ENCODE measurements at places on chromosomes 13 and 19.

DNA sequence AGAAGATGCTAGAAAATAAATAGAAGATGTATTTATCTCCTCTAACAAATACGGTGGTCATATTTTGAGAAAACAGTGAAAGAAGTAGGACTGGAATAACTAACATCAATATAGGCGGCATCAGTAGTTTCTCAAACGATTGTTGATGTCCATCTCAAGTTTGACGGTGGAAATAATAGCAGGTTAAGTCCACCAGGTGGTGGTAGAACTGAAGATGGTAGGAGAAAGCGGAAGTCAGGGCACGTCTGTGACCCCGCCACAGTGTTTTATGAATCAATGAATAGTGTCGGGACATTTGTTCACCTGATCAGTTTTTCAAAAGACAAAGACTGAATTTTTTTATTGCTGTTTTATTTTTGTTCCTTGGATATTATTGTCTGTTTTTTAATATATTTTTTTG, 706.4 kb upstream of the SLC10A2 start:
- DNase-seq: no peak

DNA sequence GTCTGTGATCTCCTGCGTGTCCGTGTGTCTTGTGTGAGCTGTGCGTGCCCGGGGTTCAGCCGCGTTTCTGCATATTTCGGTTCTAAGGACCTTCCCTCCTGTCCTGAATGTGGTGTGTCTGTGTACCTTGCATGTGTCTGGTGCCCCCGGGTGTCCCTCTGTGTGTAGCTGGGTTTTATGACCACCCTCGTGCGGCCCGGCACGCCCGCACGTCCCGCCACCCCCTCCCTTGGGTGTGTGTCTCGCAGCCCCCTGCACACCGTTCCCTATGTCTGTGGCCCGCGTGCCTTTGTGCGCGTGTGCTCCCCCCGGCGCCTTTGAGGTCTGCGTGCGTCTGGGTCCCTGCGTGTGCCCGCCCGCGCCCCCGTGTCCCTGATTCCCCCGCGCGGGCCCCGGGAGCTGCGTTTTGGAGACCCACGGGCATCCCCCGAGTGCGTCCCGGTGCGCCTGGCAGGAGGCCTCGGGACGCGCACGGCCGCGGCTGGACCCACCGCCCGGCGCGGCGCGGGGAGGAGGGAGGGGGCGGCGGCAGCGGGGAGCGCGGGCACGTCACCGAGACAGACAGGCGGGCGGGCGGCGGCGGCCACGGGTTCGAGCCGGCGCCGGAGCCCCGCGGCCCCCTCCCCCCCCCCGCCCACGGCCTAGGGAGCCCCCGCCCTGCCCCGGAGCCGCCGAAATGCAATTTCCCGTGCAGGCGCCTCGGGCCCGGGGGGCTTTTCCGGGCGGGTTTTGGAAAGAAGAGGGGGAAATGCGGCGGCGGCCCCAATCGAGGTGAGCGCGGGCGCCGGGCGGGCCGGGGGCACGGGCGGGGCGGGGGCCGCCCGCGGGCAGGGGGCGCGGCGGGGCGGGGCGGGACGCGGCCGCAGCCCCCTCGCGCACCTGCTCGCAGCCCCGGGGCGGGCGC, 12.0 kb upstream of the NANOS3 start:
- no peak for DNase-seq

DNA sequence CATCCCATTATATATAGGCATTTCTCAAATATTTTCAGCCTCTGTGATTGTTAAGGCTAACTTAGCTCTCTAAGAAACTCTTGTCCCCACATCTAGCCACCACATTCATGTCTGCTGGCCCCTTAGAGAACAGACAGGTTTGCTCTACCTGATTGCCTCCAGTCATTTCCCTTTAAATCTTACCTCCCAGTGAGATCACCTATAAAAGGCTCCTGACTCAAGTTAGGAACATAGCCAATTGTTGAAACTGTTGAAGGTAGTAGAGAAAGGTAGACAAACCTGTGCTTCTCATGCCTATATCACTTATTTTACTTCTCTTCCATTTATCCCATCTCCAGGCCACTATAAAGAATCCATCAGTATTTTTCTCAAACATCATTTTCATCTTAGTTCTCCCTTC, 771.4 kb downstream of the DIAPH3 start:
- DNase-seq: no peak

DNA sequence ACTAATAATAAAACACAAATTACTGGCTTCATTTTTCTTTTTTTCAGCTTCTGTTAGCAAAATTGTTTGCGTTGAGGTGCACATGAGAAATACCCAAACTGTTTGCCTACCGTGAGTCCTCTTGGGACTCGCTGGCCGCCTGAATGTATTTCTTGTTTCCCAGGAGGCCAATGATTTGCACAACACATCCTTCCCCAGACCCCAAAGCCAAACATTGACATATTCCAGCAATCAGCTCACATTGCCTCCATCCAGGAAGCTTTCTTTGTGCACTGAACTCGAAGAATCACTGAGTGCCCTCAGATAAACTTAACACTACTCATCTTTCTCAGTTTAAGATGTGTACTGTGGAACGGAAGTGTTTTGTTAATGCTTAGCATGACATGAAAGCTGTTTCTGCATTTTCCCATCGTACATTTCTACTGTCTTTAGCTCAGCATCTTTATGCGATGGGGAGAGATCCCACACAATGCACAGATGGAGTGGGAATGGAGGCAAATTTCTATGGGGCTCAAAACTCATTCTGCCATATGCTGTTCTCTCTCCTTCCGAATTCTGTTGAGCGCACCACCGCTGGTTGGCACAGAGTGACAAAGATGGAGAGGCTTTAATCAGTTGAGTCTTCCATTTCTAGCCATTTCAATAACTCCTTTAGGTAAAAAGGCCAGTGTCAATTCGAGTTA, 399.5 kb downstream of the RFC3 start:
- no peak for DNase-seq

DNA sequence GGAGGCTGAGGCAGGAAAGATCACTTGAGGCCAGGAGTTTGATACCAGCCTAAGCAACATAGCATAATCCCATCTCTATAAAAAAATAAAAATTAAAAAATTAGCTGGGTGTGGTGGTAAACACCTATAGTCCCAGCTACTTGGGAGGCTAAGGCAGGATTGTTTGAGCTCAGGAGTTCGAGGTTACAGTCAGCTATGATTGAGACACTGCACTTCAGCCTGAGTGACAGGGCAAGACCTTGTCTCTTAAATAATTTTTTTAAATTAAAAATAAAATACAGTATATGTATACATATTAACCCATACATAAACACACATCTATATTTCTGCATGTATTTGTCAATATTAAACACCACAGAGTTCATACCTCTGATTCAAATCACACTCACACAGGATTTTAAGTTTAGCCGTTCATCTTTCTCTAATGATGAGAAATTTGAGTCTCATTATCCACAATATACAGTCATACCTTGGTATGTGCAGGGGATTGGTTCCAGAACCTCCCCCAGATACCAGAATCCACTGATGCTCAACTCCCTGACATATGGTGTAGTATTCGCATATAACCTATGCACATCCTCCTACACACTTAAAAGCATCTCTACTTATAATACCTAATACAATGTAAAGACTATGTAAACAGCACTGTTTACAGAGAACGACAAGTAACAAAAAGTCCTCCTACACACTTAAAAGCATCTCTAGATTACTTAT, 44.7 kb downstream of the PSPC1 start:
- no peak for DNase-seq

DNA sequence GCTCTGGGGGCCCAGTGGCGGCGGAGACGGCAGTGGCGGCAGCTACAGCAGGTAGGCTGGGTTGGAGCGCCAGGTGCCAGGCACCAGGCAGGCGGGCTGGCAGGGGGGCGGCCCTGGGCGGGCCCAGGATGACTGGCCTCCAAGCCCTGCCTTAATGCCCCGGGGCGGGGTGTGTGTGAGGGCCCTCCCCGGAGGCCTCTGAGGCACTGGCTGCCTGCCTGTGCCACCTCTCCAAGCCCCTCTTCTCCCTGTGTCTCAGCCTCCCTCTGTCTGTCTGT, at the start of gene KLK11:
Gene KLK11, minus strand, starts transcription at position 63 of the 278 bp plus-strand sequence. CDS start 985 bp downstream, outside the sequence.
- DNase-seq: no peak

DNA sequence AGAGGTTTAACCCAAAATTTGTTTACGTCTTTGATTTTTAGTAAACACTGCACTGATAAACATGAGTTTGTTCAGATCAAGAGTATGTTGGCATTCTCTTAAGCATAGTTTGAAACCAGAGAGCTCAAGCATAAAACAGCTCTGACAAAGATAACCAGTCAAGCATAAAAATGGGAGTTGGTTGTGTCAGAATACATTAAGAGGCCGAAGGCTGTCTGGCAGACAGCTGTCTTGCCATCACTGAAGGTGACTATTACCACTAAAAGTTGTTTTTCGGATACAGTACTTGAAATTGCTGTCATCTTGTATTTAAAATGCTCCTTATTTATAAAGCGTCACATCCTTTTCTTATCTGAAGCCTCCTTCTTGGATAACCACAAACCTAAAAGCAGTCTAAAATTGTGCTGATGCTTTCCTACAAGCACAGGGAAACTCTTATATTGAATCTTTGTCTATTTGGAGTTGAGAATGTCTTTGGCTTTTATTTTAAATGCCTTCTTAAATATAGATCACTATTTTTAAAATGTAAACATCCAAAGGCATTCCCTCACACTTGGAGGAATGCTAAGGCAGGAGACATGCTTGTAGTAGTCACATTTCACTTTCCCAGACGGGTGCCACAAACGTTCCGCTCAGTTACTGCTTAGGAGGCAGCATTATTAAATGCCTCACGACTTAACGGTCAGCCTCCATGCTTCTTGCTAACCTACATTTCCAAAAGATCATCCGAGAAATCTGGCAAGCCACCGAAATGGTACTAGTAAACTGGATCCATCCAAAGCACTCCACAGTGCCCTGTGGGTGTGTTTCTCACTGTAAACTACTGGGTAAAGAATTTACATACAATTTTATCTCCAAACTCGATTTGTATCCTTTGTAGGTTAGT, 1.5 kb downstream of the SMAD9 start:
- peak; percentile 71 for DNase-seq

DNA sequence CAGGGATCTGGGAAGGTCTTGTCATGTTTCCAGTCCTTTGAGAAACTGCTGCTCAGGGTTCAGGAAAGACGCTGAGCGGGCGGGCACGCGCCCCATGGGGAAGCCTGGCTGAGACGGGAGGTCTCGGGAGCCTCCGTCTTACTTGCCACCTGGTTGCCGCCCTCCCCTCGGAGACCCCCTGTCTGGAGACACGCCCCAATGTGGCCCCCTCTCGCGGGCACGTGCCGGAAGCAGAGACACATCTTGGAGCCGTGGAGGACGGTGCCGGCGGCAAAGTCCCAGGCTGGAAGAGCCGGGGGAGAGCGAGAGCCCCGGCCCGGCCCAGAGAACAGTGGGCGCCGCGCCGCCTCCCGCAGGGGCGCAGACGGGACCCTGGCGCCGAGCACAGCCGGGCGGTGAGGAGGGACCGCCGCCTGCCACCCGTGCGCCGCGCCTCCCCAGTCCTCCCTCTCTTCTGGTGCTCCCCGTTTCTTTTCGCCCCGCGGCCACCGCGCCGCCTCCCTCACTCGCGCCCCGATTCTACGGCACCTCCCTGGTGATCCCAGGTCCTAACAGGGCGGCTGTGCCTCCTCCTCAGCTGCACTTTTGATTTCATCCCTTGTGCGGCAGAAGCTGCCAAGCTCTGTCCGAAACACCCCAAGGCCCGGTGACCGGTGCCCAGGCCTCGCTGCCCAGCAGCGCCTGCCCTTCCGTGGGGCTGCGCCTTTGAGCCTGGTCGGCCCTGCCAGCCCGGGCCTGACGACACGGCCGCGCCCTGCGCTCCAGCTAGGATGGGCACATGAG, 15.5 kb downstream of the GJB2 start:
- no peak for DNase-seq

DNA sequence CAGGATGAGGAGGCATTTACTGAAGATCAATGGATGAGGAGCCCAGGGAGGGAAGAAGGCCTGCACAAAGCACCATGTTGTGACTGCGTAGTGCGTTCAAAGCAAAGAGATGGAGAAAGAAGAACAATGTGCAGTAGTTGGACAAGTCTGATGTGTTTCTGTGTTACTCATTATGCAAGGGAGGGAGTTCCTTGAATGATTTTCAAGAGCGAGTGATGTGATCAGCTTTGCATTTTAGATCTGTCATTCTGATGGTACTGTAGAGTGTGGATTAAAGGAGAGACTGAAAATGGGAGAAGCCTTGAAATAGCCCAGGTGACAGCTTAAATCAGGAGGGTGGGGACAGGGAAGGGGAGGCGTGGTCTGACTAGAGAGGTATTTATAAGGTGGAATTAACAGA, 9.5 kb downstream of the MYO16 start:
- no peak for DNase-seq

- no peak for DNase-seq
Observed at GRCh38 chr19:47603706-47604565, 5.0 kb upstream of the BICRA start.

DNA sequence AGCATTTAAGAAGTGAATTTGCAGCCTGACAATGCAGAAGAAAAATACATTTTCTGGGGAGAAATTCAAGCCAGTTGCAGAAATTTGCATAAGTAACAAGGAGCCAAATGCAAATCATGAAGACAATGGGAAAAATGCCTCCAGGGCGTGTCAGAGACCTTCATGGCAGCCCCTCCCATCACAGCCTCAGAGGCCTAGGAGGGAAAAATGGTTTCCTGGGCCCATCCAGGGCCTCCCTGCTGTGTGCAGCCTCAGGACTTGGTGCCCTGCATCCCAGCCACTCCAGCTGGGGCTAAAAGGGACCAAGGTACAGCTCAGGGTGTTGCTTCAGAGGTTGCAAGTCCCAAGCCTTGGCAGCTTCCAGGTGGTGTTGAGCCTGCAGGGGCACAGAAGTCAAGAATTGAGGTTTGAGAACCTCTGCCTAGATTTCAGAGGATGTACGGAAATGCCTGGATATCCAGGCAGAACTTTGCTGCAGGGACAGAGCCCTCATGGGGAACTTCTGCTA, 16.7 kb upstream of the ITM2B start:
- peak; percentile 51 for DNase-seq

GRCh38 chr13:97212004-97212403, 10.1 kb upstream of the MBNL2 start:
- DNase-seq: no peak

- peak; percentile 84 for DNase-seq
Observed at GRCh38 chr19:18007044-18007916, 690 bp upstream of the ARRDC2 start.

GRCh38 chr13:43758834-43759233, 27.9 kb downstream of the ENOX1 start:
- DNase-seq: no peak

DNA sequence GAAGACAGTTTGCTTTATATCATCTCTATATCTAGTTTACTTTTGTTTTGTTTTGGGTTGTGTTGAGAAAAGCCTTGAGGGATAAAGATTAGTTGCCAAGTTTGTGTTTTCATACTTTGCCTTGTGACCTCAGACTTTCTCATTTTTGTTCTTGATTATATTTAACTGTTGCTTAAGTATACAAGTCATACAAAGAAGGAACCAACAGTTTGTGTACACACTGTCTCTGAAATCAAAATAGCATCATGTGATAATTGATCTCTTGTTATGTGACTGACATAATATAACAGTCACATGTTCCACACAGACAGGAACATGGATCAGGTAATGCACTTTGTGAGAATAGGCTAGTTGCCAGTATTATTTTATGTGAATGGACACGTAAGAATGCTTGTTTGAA, 70.8 kb downstream of the SHISA2 start:
- DNase-seq: no peak

GRCh38 chr13:74883834-74884233, 598.1 kb downstream of the TBC1D4 start:
- no peak for DNase-seq

- no peak for DNase-seq
Observed at GRCh38 chr13:73828811-73829210, 305.4 kb downstream of the KLF12 start.

GRCh38 chr19:5627395-5627904, 4.6 kb downstream of the SAFB start:
- DNase-seq: peak; percentile 41

Data from kidney tubule cell (primary cell).